HuH-7 (cell line): ENCODE measurements at places on chromosomes 4 and X.
A peak's percentile ranks its signal among the peaks of the same experiment; 100 is the strongest.

GRCh38 chrX:63657821-63658220 lies 127.2 kb downstream of the ARHGEF9 start:
- DNase-seq: no peak

DNA sequence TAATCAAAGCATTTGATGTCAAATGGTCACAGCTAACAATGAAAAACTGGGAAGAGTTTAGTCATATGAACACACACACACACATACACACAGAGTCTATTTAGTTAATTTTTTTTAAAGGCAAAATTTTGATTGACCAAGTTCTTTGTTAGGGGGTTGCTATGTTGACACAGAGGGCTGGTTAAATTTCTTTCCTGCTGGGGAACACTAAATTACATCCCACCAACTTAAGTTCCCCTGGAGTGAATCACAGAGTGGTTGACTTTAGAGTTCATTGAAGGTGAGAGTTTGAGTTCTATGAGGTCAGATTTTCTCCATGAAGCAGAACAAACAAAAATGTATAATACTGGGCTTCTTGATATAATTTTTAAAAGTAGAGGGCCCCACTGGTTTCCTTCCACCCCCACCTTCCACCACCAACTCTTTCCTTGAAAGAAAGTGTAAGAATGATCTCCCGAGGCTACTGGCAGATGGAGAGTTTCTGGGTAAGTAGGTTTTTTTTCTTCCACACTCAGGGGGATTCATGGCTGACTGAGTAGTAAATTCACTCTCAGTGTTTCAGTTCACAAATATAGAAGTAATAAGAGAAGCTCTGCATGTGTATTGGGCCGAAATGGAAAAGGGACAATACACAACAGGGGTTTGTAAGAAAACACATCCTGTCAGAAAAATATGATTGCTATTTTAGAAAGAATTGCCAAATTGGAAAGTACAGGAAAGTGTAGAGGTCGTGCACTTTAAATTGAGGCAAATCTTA lies 917.0 kb upstream of the LCORL start:
- no peak for DNase-seq

DNA sequence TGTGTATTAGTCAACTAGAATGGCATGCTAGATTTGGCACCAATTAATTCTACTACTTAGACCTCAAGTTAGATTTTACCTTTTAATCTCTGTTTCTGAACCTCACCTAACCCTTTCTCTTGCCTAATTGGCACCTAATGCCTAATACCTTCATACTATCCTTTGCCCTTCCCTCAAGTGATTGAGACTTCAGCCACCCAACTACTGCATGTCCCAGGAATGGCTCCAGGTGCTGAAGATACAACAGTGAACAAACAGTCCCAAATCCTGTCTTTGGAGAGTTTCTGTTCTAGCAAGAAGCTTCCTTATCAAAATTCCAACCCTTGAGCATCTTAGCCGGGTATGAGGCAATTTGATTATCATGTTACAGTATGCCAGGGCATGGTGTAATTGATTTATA lies 139.9 kb downstream of the CPE start:
- no peak for DNase-seq

- DNase-seq: no peak
Measured at GRCh38 chr4:158018221-158018830, 154.5 kb downstream of the GASK1B start.

- no peak for DNase-seq
Measured at GRCh38 chr4:73871511-73872310, 2.5 kb downstream of the CXCL1 start.

GRCh38 chrX:106481341-106481740 lies 130.4 kb upstream of the RADX start:
- peak; percentile 20 for DNase-seq

DNA sequence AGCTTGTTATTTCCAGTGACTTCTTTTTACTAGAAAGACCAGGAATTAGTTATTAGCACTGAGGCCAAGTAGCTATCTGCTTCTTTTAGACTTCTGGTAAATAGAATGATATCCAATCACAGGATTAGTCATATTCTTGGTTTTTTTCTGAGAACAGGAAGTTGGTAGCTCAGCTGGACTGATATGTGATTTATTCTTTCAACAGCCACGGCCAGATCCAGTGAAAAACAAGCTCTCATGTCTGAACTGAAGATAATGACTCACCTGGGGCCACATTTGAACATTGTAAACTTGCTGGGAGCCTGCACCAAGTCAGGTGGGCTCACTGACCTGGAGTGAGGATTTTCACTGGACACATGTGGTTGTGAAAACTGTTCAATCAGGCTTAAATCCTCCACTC lies 48.6 kb downstream of the PDGFRA start:
- no peak for DNase-seq

- no peak for DNase-seq
Measured at GRCh38 chr4:3849140-3849539, 83.0 kb downstream of the ADRA2C start.

DNA sequence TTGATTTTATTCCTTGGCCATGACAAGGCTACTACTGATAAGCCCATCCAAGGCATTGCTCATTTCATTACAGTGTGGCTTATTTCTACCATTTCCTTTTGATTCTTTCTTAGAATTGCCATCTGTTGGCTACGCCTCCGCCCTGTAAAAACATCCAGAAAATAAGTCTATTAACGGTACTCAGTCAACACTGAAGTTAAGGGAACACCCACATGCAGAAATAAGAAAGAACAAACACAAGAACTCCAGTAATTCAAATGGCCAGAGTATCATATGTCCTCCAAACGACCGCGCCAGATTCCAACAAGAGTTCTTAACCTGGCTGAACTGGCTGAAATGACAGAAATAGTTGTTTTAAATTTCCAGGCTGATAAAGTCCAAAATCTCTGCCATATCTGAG lies 90.3 kb downstream of the CXXC4 start:
- no peak for DNase-seq

DNA sequence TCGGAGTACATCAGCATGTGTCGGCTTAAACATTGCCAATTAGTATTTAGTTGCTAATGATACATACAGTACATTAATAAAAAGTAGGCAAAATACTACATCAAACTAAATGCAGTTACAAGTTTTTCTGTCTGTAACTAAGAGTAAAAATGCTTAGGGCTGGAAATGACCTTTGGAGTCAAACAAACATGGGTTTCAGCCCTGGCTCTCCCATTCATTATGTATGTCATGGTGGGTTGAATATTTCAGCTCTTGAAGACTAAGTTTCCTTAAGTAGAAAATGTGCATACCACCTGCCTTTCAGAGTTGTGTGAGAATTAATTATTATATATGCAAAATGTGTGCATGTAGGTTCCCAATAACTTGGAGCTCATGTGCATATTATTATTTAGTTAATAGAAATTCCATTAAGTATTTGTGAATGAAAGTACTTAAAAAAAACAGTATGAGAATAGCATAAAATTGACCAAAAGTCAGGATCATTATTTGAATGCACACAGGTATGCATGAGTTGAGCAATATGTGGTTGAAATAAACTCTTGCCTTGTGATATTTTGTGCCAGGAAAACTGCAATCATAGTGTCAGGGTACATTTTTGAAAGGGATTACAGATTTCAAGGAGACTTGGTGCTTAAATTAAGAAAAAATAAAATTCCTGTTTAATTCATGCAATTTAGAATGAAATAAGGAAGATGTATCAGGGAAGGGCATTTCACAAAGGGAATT lies 2048.7 kb downstream of the PCDH7 start:
- peak; percentile 10 for DNase-seq

DNA sequence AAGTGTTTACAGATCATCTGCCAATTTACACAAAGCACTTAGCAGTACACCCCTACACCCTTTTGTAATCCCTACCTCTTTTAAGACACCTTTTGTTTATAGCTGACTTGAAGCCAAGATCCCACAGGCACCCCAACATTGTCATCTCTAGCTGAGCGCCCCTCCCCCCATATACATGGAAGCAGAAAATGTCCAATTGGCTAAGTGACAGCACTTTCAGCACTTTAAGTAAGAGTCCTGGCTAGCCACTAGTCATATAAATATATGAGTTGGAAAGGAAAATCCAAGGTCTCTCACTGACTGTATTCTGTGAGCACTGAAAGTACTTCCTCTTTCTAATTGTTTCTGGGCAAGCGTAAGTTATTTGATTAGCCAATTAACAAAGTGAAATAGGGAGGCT lies 108.2 kb downstream of the NSUN7 start:
- no peak for DNase-seq

DNA sequence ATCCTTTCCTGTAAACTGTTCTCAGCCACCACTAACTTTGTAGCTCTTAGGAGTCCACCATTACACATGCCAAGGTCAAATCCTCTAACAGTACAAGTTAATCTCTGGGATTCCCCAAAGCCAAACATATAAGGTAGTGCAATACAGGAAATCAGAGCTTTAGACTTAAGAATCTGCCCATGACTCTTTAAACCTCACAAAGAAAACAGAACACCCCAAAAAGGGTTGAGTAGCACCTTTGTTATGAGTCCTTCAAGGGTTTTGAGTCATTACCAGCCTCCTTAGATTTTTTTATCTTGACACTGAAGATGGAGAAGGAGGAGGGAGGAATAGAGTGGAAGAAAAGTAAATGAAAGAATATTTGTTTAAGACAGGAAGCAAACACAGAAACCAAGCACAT lies 243.9 kb upstream of the SPANXN1 start:
- no peak for DNase-seq

DNA sequence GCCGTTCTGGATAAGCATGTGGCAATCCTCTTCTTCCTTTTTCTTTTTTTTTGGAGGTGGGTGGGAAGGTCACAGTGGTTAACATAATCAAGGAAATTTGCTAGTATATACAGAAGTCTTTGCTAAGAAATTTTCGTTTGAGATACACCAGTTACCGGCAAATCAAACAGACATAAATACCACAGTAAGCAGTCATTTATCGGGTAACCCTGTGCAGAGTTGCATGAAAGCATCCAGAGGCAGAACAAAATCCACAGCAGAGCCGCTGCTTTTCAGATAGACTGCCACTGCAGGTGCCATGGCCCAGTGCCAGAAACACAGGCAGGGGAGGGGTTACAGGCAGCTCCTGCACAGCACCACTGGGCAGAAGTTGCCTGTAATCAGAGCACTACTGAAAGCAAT lies 179.1 kb upstream of the MAB21L2 start:
- peak; percentile 4 for DNase-seq
